ENCODE measurements at places on chromosomes 16 and 17.

GRCh38 chr17:74592087-74592990 is at the start of gene CD300LD:
TSS of gene CD300LD (minus strand) at chr17:74592283. CDS start at chr17:74592202, 81 bp downstream.
- no peak for DNase-seq

DNA sequence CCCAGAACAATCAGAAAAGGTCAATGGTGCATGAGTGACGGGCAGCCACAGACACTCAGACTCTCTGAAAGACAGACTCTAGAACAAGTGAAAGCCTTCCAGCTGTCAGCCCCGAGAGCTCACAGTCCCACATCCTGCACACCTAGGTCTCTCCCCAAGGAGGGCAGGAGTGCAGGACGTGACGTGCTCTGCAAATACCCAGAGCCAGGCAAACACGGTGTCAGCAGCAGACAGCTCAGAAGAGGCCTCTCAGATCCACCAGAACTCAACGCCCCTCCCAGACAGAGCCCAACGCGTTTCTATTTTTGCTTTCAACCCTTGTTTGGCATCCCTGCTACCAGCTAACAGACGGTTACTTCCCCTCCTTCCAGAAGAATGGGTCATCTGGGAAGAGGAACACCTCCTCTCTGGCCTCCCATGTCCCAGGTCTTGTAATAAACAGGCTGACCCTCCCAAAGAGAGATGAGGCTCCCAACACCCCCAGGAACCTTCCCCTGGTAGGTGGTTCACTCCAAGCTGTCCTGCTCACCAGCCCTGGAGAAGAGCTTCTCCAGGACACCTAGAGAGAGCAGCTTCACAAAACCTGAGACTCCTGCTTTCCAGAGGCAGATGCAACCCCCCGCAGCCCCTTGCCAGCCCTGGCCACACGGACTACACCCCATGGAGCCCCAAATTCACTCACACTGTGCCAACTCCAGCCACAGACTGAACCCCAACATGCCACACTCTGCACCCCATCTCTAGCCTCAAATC is 7.6 kb downstream of the PITPNM3 start:
- no peak for DNase-seq

DNA sequence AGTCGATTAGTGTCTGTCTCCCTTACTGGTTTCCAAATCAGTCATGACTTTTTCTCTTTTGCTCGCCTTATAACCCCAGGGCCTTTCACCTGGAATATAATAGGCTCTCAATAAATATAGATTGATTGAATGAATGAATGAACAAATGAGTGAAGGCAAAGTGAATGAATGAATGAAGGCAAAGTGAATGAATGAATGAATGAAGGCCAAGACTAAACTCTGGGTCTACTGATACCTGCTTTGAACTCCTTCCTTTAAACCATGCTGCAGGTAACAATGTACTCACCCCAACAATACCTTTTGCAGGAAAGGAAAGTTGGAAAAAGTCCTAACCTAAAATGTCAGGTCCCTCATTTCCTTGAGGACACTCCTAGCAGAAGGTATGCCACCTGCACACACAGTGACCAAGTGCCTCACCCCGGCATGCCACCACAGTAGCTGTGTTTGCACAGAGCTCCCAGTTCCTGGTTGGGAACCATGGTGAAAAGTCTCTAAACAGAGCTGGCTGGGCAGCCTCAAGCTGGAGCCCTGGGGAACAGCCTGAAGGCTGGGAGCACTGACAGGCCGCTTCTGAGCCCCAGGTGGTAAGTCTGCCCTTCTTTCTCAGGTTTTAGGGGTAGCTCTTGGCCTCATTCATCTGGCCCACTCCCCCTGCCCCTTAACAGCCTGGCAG is 42.7 kb upstream of the ANKFN1 start:
- DNase-seq: no peak

DNA sequence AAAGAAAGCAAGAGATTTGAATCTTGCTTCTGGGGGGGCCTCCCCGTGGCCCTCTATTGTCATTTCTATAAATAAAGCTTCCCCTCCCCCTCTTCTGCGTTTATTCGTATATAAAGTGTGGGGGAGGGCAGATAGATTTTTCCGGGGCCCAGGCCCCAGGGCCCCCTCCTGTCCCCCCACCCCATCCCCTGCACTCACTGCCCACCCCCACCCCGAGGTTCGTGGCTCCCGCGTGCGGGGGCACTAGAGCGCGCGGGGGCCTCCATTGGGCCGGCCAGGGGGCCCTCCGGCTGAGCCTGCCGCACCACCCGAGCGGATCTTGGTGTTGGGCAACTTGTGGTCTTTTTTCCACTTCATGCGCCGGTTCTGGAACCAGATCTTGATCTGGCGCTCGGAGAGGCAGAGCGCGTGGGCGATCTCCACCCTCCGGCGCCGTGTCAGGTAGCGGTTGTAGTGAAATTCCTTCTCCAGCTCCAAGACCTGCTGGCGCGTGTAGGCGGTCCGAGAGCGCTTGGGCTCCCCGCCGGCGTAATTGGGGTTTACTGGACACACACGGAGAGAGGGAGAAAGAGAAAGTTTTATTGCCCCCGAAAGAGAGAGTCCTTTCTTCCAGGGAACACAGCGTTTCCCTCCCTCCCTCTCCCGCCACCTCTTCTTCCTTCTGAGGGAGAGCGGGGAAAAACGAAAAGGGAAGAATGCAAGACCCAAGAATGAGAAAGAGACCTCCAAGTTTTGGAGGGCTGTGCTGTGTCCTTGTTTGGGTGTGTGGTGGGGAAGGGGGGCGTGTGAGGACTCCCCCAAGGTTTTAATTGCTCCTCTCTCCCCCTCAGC is 1.5 kb downstream of the HOXB4 start:
- DNase-seq: no peak

DNA sequence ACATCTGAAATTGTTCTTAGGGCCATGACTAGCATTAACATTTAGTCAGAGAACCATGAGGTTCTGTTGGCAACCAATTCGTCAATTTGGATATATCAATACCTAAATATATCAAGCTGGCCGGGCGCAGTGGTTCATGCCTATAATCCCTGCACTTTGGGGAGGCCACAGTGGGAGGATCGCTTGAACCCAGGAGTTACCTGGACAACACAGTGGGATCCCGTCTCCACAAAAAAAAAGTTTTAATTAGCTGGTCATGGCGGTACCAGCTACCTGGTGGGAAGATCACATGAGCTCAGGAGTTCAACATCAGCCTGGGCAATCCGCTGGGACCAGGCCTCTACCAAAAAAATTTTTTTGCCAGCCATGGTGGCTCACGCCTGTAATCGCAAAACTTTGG is 8.4 kb downstream of the YWHAE start:
- no peak for DNase-seq

DNA sequence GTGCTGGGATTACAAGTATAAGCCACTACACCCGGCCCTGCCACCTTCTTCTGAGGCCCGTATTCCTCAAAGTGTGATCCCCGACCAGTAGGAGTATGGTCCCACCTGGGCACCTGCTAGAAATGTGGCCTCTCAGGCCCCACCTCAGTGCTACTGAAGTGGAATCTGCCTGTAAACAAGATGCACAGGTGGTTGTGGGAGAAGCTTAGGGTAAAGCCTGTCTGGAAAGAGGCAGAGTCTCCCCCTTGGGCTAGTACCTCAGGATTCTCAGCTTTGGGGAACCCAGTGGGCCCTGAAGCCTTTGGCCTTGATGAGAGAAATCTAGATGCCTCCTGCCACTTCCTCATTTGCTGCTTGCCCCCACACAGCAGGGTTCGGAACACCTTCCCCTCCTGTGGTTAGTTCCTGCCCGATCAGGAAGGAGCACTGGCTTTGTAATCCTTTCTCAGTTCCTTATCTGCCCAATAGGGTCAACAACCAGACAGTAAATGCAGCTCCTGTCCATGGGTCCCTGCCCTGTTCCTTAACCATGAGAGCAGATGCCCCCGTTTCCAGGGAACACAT is 25.2 kb downstream of the TK2 start:
- DNase-seq: no peak

- no peak for DNase-seq
Measured at GRCh38 chr17:66605541-66605940, 229.4 kb upstream of the CACNG5 start.

DNA sequence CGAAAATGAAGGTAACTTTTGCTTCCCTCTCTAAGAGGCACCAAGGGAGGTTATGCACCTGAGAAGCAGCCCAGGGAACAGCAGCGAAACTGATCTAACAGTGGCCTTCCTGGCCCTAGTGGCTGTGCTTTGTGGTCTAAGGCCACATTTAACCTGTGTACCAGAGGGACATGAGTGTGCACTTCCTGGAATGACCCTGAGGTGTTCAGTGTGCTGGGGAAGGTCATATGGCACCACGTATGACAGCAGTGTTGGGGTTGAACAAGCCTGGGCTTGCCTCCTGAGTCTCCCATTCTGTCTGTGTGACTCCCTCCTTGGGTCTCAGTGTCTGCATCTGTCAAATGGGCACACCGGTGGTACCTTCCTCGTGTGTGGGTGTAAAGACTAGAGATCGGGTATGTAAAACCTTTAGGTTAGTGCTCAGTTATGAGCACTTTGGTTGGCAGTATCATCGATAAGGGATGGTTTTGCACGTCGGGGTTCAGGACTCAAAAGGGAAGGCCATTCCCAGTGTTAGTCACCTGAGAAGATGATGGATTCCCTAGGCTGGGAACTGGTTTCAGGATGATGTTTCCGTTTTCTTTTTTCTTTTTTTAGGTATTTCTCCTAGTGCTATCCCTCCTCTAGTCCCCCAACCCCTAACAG is 31.9 kb downstream of the PLCG2 start:
- DNase-seq: no peak

- peak; percentile 24 for DNase-seq
Measured at GRCh38 chr17:14205992-14206461, 30.6 kb downstream of the CDRT15 start.

DNA sequence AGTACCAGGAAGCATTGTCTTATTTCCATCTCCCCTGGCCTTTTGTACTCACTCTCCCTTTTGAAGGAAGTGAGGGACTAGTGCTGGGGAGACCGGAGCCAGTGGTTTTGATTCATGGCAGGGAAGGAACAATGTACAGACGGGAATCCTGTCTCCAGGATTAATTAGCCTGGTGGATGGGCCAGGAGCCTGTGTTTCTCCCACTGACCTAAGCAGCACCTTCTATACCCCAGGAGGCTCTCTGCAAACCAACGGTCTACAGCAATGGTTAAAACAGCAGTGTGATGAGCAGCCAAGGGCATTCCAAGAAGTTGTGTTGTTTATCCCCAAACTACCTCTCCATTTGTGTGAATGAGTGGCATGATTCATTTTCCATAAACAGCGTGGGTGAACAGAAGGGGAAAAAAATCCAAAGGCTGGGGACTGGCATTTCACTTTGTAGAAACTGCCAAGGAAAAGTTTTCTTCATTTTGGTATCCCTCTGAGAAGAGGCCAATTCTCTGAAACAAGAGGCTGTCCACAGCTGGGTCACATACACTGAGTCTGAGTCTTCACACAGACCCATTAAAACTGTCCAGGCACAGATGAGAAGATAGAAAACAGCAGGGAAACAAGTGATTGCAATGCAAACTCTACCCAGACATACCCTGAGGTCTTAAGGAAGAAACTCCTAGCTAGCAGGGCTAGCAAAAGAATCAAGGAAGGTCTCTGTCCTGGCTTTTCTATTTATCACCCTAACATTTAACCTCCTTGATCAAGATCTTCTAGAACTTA is 18.1 kb downstream of the ANKFN1 start:
- DNase-seq: no peak

DNA sequence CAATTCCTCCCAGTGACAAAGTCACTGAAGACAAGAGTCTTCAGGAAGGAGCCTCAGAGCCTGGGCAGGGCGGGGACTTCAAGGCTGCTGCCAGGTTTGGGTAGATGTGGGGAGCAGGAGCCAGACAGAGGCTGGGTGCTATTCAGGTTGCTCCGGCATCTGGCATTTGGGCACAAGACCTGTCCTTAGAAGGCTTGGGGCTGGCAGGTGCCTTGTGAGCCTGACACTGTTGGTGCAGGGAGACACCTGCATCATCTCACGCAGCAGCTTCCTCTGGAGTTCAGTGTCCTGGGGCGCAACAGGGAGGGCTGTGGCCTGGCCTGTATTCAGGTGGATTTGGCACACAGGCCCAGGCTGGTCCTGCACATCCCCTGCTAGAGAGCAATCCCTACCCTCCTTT is 65.0 kb downstream of the MPRIP start:
- DNase-seq: no peak

- DNase-seq: no peak
Measured at GRCh38 chr16:78242239-78242630, 142.8 kb downstream of the WWOX start.

DNA sequence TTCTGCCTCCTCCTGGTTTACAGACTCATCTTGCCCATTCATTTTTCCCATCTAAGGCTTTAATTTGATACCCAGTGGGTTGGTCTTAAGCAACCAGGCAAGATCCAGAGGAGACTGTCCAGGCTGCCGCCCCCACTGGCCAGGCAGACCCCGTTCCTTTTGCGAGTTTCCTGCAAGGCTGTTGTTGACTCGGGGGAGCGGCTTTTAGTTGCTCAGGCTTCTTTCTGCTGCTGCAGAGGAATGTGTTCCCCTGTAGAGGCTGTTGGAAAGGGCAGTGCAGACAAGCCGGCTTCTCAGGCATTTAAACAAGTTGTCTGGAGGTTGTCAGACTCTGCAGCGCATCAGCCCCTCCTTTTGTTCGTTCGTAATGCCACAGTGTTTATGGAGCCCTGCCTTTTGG is 231.2 kb downstream of the PRKCA start:
- DNase-seq: no peak
